ENCODE measurements at places on chromosomes 13 and 19. TPM values are rescaled to one million over a fixed set of nuclear protein-coding genes. Genes with fewer than 3 reads are reported as not detected.

CPT1C gene
- 0.26 TPM for total RNA-seq

WTIP gene
- 8.1 TPM for total RNA-seq

RUBCNL gene
- 0.42 TPM for total RNA-seq

TMEM238 gene
- 4.7 TPM for total RNA-seq

CEACAM1 gene
- 0.39 TPM for total RNA-seq

ERICH6B gene
- not detected for total RNA-seq

ZSCAN1 gene
- total RNA-seq: not detected

CACNA1A gene
- 0.33 TPM for total RNA-seq

TGFBR3L gene
- total RNA-seq: 2.6 TPM

WDR88 gene
- not detected for total RNA-seq

MBD3L3 gene
- total RNA-seq: not detected

CHMP2A gene
- 82.3 TPM for total RNA-seq

IZUMO1 gene
- total RNA-seq: not detected

CCDC194 gene
- not detected for total RNA-seq

SCN1B gene
- 194 TPM for total RNA-seq

JAK3 gene
- 0.84 TPM for total RNA-seq

FLT1 gene
- 42.9 TPM for total RNA-seq

ELSPBP1 gene
- total RNA-seq: not detected

RGCC gene
- 83.5 TPM for total RNA-seq

SLC25A23 gene
- total RNA-seq: 73.6 TPM

FCER2 gene
- not detected for total RNA-seq
